ENCODE measurements at places on chromosomes 12 and 14. TPM values are rescaled to one million over a fixed set of nuclear protein-coding genes. Genes with fewer than 3 reads are reported as not detected.

TGFB3 gene
- 162 TPM for polyA plus RNA-seq

- DNase-seq = no peak
Observed at GRCh38 chr14:105420974-105421674, 1.5 kb downstream of the MTA1 start.

- no peak for DNase-seq
Observed at GRCh38 chr14:77043984-77044485, 15.5 kb upstream of the IRF2BPL start.

GRCh38 chr14:50773632-50774541, 57.1 kb downstream of the NIN start:
- no peak for DNase-seq

TEP1 gene
- polyA plus RNA-seq = 25.0 TPM

DNA sequence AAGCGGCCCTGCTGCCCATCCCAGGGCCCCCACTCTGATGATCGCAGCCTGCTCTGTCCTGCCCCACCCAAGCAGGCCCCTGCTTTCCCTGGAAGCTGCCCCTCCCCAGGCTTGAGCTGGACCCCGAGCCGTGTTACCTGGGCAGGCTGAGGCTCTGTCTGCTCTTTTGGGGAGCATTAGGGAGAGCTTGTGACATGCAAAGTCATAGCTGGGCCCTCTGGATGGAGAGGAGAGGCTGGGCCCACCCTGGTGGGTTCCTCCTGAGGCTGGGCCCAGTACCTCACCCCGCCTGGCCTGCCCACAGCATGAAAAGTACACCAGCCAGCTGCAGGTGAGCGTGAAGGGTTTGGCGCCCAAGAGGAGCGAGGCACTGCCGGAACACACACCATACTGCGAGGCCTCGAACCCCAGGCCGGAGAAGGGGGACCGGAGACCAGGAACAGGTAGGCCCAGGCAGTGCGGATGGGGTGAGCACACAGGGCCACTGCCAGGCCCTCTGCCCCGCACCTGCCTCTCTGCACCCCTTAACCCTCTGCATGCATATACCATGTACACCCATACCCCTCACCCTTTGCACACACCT, 15.0 kb downstream of the CEP170B start:
- no peak for DNase-seq

- no peak for DNase-seq
Observed at GRCh38 chr12:89920866-89921265, 212.2 kb upstream of the ATP2B1 start.

GRCh38 chr12:47849261-47849660, 29.6 kb upstream of the HDAC7 start:
- DNase-seq = no peak

KLHDC2 gene
- polyA plus RNA-seq = 96.0 TPM

GRCh38 chr12:65952737-65953209, 128.5 kb downstream of the HMGA2 start:
- DNase-seq = no peak

GRCh38 chr12:55142669-55143565, 16.7 kb downstream of the OR9K2 start:
- peak; percentile 48 for DNase-seq

GRCh38 chr12:30732954-30733637, 21.7 kb downstream of the CAPRIN2 start:
- DNase-seq = no peak

OR6C2 gene
- not detected for polyA plus RNA-seq

GRCh38 chr12:120685522-120685921, 1.4 kb upstream of the MLEC start:
- DNase-seq = no peak

GCH1 gene
- 6.8 TPM for polyA plus RNA-seq

EIF2S3B gene
- polyA plus RNA-seq = 4.8 TPM

CLEC2B gene
- polyA plus RNA-seq = 25.0 TPM

- DNase-seq = no peak
Observed at GRCh38 chr12:127550271-127550670, 716.7 kb upstream of the TMEM132C start.

GRCh38 chr12:47904713-47905709, at the start of gene VDR:
Gene VDR (minus strand): TSS chr12:47904994. CDS start chr12:47879113, 25,881 bp downstream.
- peak; percentile 86 for DNase-seq

SLC7A8 gene
- 153 TPM for polyA plus RNA-seq

DNA sequence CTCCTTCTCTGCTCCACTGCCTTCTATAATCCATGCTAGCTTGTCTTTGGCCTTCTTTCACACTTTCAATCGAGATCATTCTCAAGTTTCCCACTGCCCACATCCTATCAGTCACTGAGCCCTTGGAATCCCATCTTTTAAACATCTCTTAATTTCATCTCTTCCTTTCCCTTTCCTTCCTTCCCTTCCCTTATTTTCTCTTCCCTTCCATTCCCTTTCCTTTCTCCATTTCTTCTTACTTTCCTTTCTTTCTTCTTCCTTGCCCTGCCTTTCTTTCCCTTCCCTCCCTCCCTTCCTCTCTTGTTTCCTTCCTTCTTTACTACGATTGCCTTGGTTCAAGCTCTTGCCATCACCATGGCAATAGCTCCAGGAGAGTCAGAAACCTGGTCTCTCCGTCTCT, 183.8 kb downstream of the EMP1 start:
- no peak for DNase-seq

- DNase-seq = no peak
Observed at GRCh38 chr12:19624491-19624890, 185.2 kb downstream of the AEBP2 start.

GRCh38 chr14:72782817-72783216, 111.1 kb downstream of the DPF3 start:
- DNase-seq = no peak

HOTAIR gene
- not detected for polyA plus RNA-seq

DNA sequence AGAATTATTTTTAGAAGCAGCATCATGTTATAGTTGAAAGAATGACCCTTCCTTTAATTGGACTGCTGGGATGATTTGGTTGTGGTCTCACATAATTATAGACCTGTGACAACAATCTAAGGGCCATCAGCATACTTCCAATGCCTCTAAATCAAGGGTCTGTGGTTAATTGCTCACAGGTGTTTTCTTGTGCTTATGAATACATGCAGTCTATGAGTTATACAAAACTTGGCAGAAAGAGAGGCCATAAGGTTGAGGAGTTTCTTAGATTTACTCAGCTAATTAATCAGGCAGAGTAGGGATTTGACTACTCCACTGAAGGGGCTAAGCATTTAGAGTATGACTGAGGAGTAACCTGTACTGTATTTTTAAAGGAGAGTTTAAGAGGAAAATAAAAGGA, 37.0 kb upstream of the FRMD6 start:
- DNase-seq = no peak

DNA sequence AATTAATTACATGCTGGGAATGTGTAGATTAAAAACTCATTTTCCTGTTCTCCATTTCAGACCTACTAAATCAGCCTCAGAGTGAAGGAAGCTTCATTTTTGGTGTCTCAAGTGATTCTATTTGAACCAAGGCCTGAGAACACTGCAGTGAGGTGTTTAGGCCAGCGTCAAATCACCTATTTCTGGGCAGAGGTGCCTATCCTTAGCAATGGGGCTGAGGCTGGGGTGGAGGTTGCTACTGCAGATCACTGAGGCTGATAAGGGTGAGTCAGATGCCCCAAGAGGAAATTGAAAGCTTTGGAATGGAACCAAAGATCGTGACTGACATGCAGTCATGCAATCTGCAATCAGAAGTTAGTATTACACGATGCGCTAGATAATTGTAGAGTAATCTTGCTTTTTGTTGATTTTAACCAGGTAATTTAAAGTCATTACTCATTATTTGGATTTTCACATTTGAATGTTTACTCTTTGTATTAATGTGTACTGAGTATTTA, 4.4 kb downstream of the TXNRD1 start:
- no peak for DNase-seq

GRCh38 chr12:1377117-1377516, 217.3 kb downstream of the FBXL14 start:
- no peak for DNase-seq

Data from left lung (tissue), 14 donors.